Activated CD8-positive, alpha-beta memory T cell treated with anti-CD3 and anti-CD28 coated beads, Interleukin-2, amount 10 ng/mL, durations not matched to agents 7 days and 5 days (primary cell): ENCODE measurements at places on chromosomes 1 and 21.

DNA sequence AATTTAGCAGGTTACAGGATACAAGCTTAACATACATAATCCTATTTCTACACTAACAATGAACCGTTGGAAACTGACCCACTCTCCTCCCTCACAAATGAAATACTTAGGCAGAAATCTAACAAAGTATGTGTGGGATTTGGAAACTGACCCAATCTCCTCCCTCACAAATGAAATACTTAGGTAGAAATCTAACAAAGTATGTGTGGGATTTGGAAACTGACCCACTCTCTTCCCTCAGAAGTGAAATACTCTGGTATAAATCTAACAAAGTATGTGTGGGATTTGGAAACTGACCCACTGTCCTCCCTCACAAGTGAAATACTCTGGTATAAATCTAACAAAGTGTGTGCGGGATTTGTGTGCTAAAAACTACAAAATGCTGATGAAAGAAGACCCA lies 60.3 kb downstream of the TRAF5 start:
- no peak for DNase-seq

GRCh38 chr1:60978421-60979357 lies 103.7 kb upstream of the NFIA start:
- DNase-seq: peak; percentile 66

DNA sequence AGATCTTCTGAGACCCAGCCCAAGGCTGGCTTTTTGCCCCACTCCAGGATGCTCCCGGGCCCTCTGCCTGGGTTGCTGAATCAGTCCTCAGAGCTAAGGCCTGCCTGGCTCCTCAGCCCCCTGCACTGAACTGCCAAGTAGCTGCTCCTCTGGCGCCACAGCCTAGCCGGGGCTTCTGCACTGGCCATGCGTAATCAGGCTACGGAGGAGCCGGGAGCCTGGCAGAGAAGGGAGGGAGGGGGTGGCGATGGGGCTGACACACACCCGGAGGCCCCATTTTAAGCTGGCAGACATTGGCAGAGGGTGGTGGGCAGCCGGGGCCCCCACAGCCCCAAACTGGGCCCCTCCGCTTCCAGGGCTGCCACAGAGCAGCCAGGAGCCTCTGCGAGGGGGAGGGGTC lies 38.7 kb downstream of the ALPL start:
- DNase-seq: no peak

DNA sequence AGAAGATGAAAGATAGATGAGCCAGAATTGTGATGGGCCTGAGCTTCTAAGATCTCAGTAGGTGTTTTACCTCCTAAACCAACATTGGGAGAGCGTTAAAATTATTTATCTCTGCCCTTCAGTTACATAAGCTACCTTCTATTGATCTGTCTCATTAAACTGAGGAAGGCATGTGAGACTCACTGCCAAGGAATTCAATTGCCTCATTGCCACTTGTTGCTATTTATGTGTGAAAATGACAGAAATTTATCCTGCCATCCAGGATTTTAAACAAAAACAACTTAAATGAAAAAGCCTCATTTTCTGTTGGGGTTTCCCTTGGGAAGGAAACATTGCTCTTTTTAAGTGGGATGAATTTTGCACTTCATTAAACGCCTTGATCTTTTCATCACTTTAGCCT lies 78.7 kb upstream of the RUNX1 start:
- no peak for DNase-seq

DNA sequence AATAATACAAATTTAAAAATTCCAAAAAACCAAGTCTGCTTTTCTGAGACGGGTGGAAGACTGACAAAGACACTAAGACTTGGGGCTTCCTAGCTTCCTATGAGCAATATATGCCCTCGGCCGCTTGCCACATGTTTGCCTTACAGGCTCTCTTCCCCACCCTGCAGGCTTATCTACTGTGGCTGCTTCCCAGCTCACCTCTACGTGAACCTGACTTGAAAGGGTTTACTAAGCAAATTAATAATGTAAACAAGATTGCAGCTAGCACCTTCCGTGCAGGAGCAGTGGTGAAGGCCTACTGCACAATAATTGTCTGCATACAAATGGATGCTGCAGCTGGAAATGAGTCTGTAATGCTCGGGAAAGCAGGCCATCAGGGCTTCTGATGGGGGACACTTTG lies 152.9 kb upstream of the DAB1 start:
- no peak for DNase-seq

GRCh38 chr21:32795802-32796559 lies 24.4 kb upstream of the PAXBP1 start:
- no peak for DNase-seq

- DNase-seq: no peak
Observed at GRCh38 chr1:214360525-214361164, 79.7 kb downstream of the SMYD2 start.

DNA sequence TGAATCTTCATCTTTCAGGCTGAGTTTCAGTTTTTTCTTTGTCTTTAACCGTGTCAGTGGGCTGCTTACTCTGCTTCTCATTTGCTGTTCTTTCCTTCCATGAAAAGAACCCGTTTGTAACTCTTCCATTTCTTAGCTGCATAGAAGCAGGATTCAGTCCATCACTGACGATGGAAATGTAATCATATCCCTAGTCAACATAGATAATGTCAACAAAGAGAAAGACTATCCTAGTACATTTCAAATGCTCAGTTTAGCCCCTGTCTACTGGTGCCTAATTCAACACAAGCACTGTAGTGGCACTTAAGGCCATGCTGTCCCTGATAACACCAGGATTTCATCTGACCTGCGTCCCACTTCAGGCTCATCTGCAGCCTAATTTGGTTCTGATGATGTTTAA lies 376 bp downstream of the GBP1 start:
- no peak for DNase-seq

GRCh38 chr1:2148691-2149090 lies 45.9 kb downstream of the FAAP20 start:
- peak; percentile 90 for DNase-seq

DNA sequence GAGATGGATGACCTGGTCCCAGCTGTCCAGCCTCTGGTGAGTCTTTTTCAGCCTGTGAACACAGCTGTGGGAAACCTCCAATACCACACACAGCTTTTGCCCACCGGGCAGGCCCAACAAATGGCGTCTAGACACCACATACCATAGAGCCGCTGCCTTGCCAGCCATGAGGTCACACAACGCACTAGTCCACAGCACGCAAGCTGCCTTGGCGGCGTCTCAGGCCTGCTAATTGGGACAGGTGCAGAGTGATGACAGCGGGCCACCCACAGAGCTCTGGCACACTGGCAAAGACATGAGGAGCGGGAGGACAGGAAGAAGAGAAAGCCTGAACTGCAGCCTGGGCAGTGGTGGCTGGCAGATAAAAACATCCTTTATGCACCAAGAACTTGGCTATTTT lies 125.5 kb downstream of the ADAMTS1 start:
- no peak for DNase-seq

DNA sequence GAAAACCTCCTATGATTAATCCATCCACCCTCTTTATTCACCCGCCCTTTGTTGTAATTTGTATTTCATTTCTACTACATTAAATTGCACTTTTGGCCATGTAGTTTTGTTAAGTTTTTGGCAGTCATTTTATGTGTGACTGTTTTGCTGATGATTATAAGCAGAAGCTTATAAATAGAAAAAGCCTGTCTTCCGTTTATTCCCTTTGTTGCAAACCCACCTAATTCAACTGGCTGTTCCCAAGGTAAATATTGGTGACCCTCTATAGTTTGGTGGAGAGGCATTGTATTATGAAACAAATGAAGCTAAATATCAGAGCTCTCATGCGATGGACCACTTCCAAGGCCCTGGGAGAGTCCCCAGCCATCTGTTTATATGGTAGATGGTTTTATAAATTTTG lies 36.7 kb upstream of the IGSF3 start:
- DNase-seq: no peak

GRCh38 chr1:10519016-10519417 lies 44.3 kb downstream of the PEX14 start:
- no peak for DNase-seq

GRCh38 chr1:16143566-16144324 lies 12.1 kb downstream of the EPHA2 start:
- no peak for DNase-seq

DNA sequence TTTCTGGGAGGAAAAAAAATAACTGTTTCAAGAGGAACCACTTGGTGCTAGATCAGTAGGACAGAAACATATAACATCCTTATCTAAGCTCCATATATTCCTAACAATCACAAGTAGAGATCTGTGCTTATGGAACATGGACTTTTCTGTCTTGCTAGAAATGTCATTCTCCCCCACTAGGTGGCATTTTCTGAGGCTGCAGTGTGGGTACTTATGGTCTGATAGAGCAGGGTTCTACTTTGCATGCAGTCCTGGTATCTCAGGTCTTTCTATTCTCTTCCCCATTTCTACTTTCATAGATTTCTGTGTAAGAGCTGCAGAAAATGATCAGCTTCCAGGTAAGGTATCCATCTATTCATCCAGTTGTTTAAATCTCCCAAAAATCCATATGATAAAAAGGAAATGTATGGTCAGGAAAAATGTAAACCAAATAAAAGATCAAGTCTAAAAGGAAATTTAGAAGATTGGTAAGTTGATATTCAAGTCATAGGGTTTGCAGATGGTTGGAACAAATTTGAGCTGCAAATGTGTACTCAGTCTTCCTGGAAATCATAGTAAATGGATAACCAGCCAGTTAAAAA lies 1.5 kb downstream of the ZNF684 start:
- peak; percentile 54 for DNase-seq

DNA sequence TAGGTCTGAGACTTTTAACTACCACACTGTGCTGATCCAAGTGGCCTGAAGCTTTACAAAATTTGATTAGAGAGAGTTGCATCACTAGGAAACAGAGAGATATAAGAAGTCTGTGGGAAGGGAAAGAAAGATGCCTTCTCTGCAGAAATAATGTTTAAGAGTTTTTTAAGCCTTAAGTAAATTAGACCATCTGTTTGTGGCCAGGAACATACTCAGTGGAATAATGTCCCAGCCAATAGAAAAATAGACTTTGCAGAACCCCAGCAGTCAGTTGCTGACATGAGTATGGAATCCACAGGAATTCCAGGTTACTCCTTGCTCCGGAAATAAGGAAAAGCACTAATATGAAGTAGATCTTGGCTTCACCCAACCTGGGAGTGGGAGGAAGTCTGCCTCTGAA lies 144.8 kb downstream of the ST6GALNAC5 start:
- DNase-seq: no peak
